ENCODE measurements at places on chromosomes 3 and 15.

GRCh38 chr15:40003116-40003916, 35.7 kb downstream of the SRP14 start:
- DNase-seq: no peak

DNA sequence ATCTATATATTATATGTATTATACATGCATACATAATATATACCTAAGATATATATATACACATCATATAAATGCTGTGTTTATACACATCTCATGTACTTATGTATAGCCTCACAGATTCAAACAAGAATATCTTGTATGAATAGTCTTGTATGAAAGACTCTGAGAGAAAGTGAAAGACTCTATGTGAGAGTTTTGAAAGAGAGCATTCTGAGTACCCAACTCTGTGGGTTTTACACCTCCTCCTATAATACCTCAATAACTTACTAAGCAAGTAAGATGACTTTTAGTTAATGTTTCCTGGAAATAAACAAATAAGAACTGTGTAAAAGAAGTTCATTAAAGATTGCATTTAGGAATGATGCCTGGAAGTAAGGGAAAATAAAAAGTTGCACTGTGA, 108.1 kb upstream of the GMNC start:
- no peak for DNase-seq

- DNase-seq: no peak
Observed at GRCh38 chr3:176120507-176120906, 1076.8 kb downstream of the TBL1XR1 start.

- DNase-seq: no peak
Observed at GRCh38 chr15:41659855-41660234, 360 bp upstream of the MGA start.

- DNase-seq: no peak
Observed at GRCh38 chr15:55334997-55335396, 16.0 kb downstream of the PIGB start.

DNA sequence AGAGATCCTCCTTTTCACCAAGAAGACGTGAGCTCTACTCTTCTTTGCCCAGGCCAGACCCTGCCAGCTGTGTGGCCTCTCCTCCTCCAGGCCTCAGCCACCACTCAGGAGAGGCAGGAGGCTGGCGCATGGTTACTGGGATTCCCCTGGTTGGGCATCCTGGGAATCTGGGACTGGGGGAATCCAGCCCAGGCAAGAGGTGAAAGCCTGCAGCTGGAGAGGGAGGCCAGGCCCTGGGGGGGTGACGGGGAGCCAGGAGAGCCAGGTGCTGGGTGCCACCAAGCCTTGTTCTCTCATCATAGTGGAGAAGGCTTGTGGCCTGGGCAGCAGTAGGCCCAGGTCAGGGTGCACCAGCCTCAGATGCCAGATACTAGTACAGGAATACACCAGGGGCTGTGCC, 6.2 kb downstream of the CCDC9B start:
- DNase-seq: no peak

- DNase-seq: no peak
Observed at GRCh38 chr3:3675801-3676200, 123.4 kb upstream of the LRRN1 start.

GRCh38 chr15:58442122-58442521, 10.3 kb downstream of the LIPC start:
- no peak for DNase-seq

DNA sequence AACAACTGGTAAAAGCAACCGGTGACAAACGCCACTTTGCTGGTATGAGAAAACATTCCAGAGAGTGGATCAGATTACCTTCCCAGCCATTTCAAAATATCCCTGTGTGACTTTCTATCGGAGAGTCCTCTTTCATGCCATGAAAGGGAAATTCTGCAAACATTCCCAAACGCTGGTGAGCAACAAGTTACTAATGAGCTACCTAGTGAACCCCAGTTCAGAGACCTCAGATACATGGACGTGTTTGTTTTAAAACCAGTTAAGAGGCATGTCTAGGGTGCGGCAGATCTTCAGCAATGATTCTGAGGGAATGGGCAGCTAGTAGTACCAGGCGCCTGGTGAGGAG, 418.2 kb upstream of the NR2F2 start:
- no peak for DNase-seq

- DNase-seq: no peak
Observed at GRCh38 chr3:186200726-186201125, 91.8 kb upstream of the ETV5 start.

GRCh38 chr3:107411779-107412178, 34.5 kb downstream of the CCDC54 start:
- no peak for DNase-seq

- no peak for DNase-seq
Observed at GRCh38 chr3:100984308-100984707, 8.9 kb downstream of the ABI3BP start.

GRCh38 chr3:104873331-104873730, 493.4 kb upstream of the ALCAM start:
- no peak for DNase-seq

DNA sequence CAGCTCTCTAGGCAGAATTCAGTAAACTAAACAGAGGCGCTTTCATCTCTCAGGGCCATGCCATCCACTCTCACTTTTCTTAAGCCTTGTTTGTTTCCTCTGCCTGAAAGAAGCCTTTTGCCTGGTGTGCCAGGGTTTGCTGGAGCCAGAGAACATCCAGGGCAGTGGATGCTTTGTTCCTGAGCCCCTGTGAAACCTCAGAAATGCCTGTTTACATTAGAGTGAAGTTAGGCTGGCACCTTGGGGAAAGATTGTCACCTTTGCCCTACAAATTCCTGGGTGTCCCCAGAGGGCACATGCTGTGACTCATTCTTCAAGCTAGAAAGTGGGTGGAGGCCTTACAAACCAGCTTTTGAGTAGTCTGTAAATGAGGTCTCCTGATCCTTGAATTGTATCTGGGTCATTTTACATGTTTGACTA, 10.7 kb upstream of the TRAK1 start:
- no peak for DNase-seq
